ENCODE measurements at places on chromosomes 11 and 22. TPM values are rescaled to one million over a fixed set of nuclear protein-coding genes. Genes with fewer than 3 reads are reported as not detected.

The ADAMTS15 gene
- 8.6 TPM for total RNA-seq

The TMEM45B gene
- total RNA-seq, result not detected

The OR5M11 gene
- not detected for total RNA-seq

The MAJIN gene
- total RNA-seq, result not detected

The UCP3 gene
- 0.54 TPM for total RNA-seq

The HPX gene
- not detected for total RNA-seq

The AASDHPPT gene
- 52.3 TPM for total RNA-seq

The SLC37A2 gene
- 0.63 TPM for total RNA-seq
